ENCODE measurements at places on chromosomes 12 and 14.
A peak's percentile ranks its signal among the peaks of the same experiment; 100 is the strongest.

- DNase-seq, result no peak
These were observed 208.2 kb upstream of the RBM19 start for GRCh38 chr12:114174326-114174725.

- DNase-seq, result no peak
These were observed 710 bp upstream of the BMAL2 start for GRCh38 chr12:27331927-27332324.

DNA sequence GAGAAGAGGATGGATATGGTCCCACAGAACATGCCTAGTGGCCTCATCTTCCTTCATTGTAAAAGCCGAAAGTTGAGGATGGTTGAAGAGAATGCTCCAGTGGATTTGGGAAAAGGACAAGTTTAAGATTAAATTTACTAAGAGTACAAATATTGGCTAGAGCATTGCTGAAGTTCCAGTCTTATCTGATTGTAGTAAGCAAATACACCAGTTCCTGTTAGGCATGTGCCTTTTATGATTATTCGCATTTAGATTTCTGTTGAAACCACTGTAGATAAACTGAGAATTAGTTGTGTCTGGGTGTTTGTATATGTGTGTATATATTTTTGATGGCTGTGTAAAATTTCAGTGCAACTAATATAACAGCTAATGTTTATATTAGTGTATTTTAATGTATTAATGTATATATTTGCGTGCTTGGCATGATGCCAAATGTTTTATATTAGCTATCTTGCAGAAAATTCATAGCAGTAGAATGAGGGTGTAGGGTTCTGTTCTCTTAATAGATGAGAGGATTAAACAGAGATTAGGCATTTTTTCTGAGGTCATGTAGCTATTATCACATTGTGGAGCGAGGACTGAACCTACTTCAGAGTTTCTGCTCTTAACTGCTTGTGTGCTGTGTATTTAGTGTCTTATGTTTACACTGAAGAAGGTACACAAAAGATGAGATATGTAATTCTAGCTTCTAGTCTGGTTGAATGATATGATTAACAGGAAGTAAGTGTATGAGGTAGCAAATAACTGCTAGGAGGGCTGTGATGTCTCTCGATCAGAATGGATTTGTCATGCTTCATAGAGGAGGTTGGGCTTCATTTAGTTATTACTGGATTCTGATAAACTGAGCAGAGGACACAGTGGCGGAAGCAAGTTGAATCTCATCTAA is 21.1 kb downstream of the FKBP3 start:
- no peak for DNase-seq

DNA sequence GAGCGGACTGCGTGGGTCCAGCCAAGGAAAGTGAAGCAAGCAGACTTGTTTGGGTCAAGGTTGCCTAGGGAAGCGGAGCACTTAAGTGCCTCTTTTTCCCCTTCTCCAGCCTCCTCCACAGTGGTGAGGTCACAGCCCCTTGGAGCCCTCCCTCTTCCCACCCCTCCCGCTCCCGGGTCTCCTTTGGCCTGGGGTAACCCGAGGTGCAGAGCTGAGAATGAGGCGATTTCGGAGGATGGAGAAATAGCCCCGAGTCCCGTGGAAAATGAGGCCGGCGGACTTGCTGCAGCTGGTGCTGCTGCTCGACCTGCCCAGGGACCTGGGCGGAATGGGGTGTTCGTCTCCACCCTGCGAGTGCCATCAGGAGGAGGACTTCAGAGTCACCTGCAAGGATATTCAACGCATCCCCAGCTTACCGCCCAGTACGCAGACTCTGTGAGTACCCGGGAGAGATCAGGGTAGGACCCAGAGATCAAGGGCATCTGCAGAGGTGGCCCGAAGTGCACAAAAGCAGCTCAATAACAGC is at the start of gene TSHR:
Gene TSHR (plus strand): TSS at position 206 of the 526 bp plus-strand sequence. CDS start 60 bp downstream, at position 266.
- peak; percentile 27 for DNase-seq

DNA sequence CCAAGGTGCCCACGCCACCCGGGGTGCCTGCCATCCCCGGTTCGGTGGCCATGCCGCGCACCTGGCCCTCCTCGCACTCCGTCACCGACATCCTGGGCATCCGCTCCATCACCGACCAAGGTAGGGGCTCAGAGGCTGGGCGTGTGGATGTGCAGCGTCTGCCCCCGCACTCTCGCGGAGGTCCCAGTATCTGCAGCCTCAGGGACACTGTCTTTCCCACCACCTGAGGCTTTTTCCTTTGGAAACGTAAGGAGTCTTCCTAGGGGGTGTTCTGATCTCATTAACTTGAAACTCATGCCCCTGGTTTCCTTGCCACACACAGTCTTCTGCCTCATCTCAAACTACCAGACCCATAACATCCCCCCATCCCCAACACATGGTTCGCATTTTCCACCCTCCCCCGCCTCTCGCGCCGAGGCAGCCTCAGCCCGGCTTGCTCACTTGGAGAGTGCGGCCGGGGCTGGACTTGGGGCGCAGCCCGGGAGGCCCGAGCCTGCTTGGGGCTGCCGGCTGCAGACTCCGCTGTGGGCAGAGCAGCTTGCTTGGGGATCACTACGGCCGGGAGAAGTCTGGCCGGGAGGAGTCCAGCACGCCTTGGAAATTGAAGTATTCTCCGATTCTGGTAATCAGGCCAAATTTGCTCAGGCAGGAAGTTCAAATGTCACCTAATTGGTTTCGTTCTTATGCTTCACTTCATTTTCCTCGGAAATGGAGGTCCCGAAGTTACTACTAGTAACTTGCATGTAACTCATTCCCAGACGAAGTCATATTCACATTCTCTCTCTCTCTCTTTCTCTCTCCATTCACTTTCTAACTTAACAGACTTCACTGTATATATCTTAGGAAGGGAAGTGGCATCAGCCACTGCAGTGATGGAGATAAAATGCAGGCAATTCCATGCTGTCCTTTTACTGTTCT is 2.0 kb downstream of the PAX9 start:
- DNase-seq, result peak; percentile 18

DNA sequence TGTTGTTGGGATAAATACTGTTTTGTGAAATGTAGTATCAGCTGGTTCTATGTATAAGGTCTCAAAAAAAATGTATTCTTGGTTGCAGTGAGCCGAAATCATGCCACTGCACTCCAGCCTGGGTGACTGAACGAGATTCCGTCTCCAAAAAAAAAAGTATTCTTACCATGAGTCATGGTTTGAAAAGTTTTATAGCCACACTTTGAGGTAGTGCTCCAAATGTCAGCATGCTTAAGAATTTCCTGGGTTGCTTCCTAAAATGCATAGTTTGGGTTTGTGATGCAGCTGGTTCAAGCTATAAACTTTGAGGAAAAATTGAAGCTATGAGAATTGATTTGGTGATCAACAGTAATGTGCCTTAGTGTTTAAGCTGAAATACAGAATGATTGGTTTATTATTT is 48.0 kb downstream of the ETNK1 start:
- no peak for DNase-seq

GRCh38 chr12:90229407-90230170 is 521.0 kb upstream of the ATP2B1 start:
- no peak for DNase-seq

Data from GM13976 (cell line).